ENCODE measurements at places on chromosomes 13 and 19.
A peak's percentile ranks its signal among the peaks of the same experiment; 100 is the strongest.

GRCh38 chr19:8445488-8446001, 770 bp downstream of the HNRNPM start:
- DNase-seq, result peak; percentile 47

GRCh38 chr13:92682832-92683517, 543.6 kb upstream of the GPC6 start:
- DNase-seq, result no peak

GRCh38 chr19:18860302-18860700, 28.5 kb downstream of the UPF1 start:
- DNase-seq, result no peak

DNA sequence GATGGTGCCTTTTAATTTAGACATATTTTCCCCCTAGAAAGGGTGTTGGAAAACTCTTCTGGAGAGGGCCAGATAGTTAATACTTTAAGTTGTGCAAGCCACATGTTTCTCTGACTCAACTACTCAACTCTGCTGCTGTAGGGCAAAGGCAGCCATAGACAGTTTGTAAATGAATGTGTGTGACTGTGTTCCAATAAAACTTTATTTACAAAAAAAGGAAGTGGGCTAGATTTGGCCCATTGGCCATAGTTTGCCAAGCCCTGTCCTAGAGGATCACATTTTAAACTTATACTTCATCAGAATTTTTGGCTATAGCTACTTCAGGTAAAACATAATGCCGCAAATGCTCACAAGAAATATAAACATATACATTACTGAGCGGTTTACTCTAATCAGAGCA, 306.3 kb upstream of the MAB21L1 start:
- DNase-seq, result no peak

GRCh38 chr13:96041326-96042110, 11.7 kb downstream of the UGGT2 start:
- DNase-seq, result no peak

DNA sequence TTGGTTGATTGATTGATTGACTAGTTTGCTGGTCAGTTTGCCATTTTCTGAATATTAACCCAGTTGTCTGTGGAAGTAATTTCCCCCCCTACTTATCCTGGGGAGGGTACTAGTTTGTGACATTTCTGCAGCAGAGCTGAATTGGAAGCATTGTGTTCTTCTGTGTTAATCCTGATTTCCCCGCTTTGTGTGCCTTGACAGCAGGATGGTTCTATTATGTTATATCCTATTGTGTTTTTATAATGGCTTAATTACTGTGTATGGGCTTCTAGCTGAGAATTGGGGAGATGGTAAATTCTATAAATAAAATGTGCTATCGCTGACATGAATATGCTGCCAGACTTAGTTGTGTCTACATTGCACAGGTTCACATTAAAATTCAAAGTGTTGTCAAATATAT, 499.7 kb downstream of the COG6 start:
- no peak for DNase-seq

- DNase-seq, result no peak
Measured at GRCh38 chr13:91778123-91778522, 379.7 kb downstream of the GPC5 start.

DNA sequence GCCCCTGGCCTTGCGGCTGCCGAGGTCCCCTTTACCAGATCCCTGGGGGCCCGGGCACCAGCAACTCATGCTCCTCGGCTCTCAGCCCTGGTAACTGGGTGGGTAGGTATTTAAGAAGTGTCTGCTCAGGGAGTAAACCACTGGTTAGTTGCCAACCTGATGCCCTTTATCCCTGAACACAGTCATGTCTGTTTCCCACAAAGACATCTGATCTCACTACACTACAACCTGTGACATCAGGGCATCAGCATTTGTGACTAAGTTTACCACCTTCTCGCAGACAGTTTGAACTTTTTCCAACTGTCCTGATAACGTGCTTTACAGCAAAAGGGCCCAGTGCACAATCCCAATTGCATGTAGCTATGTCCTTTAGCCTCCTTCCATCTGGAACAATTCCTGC, 22.0 kb downstream of the GGACT start:
- DNase-seq, result no peak

DNA sequence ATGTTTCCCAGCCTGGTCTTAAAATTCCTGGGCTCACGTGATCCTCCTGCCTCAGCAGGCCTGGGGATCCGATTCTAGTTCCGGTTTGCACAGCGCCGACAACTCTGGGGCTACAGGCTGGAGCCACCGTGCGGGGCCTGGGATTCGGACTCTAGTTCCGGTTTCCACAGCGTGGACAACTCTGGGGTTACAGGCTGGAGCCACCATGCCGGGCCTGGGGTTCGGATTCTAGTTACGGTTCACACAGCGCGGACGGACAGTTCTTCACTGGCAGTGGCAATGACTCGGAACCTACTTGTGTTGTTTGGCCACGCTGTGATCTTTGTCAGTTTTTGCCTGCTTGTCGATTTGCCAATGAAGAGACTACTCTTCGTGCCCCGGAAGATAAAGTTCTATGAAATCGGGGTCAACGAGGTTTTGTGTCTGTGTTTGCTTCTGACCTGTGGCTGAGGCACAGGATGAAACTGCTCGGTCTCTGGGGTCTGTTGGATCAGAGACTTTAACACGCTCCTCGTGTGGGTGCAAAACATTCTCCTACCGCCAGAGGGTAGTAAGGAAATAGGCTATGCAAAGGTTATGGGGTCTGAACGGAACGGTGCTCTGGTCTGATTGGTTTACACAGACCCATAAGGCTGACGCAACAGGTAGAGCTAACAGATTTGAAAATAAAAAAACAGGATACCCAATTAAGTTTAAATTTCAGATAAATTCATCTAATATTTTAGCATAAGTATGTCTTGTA, 12.1 kb upstream of the ZSCAN1 start:
- no peak for DNase-seq

- DNase-seq, result peak; percentile 73
Measured at GRCh38 chr19:47765523-47766358, 12.8 kb upstream of the SELENOW start.

- DNase-seq, result peak; percentile 23
Measured at GRCh38 chr13:75550159-75550567, 572 bp downstream of the UCHL3 start.

DNA sequence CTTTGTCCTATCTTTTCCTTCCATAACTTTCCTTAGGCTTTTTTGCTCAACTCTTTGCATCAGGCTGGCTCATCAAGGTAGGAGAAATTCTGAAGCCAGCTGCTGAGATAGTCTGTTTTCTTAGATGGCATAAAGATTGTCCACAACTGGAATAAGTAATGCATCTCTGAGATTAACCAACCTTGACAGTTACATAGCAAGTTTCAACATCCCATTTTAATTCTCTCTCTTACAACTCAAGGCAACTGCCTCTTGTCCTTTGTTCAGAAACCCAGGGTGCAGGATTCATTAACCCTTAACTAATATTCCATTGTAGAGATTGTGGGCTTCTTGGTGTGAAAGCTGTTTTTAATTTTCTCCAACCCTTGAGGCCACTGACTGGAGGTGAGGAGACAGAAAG, 239.2 kb downstream of the LACC1 start:
- no peak for DNase-seq

GRCh38 chr19:20565321-20566018, at the start of gene ZNF737:
TSS of gene ZNF737 (minus strand) at chr19:20565781. CDS start at chr19:20565640, 141 bp downstream.
- peak; percentile 84 for DNase-seq

- no peak for DNase-seq
Measured at GRCh38 chr19:50632151-50632835, 7.4 kb downstream of the SYT3 start.

- no peak for DNase-seq
Measured at GRCh38 chr13:33150126-33150525, 133.9 kb downstream of the KL start.

DNA sequence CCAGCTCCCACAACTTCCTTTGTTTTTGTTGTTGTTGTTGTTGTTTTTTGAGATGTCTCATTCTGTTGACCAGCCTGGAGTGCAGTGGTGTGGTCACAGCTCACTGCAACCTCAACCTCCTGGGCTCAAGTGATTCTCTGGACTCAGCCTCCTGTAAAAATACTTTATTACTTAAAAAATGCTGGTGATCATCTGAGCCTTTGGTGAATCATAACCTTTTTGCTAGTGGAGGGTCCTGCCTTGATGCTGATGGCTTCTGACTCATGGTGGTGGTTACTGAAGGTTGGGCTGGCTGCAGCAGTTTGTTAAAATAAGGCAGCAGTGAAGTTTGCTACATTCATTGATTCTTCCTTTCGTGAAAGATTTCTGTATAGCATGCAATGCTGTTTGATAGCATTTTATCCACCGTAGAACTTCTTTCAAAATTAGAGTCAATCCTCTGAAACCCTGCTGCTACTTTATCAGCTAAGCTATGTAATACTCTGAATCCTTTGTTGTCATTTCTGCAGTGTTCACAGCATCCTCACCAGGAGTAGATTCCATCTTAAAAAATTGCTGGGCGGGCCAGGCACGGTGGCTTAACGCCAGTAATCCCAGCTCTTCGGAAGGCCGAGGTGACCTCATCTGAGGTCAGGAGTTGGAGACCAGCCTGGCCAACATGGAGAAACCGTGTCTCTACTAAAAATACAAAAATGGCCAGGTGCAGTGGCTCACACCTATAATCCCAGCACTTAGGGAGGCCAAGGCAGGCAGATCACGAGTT, 18.0 kb downstream of the ARHGAP35 start:
- DNase-seq, result no peak

DNA sequence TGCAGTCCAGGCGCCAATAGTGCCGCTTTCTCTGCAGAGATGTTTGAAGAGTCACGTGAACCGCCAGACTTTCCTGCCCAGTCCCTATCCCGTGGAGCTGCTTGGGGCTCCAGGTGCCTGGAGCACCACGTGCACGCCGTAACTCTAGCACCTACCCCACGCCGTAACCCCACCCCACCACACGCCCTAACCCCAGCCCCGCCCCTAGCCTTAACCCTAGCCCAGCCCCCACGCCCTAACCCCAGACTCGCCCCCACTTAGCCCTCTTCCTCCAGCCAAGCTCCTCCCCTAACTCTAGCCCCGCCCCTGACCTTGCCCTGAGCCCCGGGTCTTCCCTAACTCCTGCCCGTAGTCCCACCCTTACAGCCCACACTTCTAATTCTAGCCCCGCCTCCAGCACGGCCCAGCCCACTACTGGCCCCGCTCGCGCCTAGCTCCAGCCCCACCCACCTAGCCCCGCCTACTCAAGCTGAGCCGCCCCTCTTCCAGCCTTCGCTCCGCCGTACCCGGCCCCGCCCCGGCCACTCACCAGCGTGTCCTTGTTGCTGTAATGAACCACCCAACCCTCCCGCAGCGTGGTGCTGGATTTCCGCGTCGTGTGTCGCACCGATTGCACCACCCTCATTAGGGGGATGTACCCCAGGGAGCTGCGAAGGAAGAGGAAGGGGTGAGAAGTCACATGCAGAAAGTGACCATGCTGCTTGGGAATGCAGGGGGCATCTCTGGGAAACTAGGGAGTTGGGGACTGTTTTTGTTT, 19.5 kb downstream of the PRKD2 start:
- peak; percentile 35 for DNase-seq

- peak; percentile 29 for DNase-seq
Measured at GRCh38 chr13:33639626-33640080, 178.3 kb upstream of the RFC3 start.

DNA sequence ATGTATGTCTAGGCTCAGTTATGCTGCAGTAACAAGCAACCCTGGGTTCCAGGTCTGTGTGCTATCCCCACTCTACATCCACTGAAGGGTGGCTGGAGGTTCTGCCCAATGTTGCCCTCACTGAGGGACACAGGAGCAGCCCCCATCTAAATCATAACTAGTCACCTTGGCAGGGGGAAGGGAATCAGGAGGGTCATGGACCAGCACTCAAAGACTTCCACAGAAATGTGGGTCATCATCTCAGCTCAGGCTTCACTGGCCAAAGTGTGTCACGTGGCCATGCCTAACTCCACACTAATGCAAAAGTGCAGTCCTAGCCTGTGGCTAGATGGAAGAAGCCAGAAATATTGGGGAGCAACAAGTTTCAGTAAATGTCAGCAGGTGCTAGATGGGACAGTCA, 137.3 kb upstream of the ZNF507 start:
- DNase-seq, result no peak

DNA sequence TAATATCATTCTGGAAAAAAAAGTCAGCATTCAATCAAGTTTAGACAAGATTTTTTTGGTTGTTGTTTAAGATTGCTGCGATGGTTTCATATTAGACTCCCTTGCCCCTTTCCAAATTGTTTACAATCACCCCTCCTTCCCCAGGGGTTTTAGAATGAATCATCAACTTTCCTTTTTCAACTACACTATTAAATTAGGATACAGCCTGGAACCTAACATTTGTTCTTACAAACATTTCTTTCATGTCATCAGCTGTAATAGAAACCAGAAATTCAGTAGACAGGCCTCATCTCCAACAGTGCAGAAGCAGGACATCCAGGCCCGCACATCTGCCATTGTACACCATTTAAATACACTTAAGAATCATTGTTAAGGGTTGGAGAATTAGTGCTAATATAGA, 44.4 kb upstream of the WDFY2 start:
- DNase-seq, result no peak

DNA sequence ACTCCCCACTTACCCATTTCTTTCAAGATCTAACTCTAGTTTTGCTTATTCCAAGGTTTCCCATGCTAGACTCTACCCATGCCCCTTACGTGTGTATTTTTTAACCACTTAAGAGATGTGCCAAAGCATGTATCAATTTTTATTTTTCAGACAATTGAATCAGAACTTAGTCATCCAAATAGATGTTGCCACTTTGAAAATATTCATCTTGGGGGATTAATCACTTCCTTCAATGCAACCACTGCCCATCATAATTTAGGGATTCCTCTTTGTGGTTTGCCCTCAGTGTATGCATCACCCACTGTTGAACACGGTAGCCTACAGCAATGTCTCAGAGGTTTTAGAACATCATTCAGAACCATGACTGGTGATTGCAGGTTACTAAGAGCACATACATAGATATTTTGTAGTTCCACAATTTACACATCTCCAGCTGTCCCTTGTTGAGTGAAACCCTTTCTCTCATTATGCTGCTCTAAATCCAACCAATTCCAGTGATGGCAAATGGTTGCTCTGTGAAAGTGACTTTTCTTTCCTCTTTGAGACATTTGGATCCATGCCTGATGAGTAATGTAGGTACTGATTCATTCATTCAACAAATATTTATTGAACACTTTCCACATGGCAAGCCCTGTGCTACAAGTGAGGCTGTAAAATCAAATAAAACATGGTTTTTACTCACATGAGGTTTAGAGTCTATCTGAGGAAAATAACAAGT, 60.6 kb upstream of the SERP2 start:
- DNase-seq, result no peak

GRCh38 chr19:49362048-49362928, at the start of gene TEAD2:
TSS of gene TEAD2 (minus strand) at chr19:49362416. CDS start at chr19:49360075, 2,341 bp downstream.
- DNase-seq, result no peak

DNA sequence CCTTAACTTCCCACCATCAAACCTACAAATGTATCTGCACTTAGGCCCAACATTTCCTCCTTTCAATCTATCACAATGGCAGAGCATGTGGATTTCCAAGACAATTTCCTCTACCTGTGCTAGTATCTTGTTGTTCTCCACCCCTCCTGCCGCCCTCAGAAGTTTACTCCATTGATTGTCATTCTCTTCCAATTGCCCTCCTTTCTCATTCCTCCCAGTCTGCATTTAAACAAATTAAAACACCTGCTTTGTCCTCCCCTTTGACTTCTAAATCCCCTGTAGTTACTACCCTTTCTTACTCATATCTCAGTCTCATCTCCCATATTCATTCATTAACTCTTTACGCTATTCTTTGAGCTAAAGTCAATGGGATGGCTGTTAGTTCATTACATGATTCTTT, 370.6 kb downstream of the DIAPH3 start:
- DNase-seq, result no peak
